ENCODE measurements at places on chromosomes 3 and 15. TPM values are rescaled to one million over a fixed set of nuclear protein-coding genes. Genes with fewer than 3 reads are reported as not detected.

GOLGA8T gene
- total RNA-seq: not detected

FRMD5 gene
- not detected for total RNA-seq

MCTP2 gene
- total RNA-seq: 64.8 TPM

CPNE9 gene
- total RNA-seq: 1.2 TPM

RASA2 gene
- 52.0 TPM for total RNA-seq
